ENCODE measurements at places on chromosomes 13 and 19.

DNA sequence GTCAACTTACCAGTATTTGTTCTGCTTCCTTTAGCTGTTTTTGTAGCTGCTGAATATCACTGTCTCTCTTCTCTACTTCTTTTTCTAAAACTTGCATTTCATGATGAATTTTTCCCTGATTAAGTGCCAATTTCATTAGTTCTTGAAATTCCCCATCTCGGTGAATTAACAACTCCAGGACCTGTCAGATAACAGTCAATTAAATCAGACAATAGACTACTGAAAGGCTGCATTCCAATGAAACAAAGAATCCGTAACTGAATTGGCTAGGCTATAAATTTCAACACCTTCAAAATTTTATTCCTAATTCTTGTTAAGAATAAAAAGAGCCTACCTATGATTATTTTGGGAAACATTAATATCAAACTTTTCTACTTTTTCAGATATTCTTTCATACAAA lies 8.6 kb downstream of the MED4 start:
- DNase-seq: no peak

- DNase-seq: no peak
Measured at GRCh38 chr13:99507986-99508385, 6.7 kb downstream of the TM9SF2 start.

- DNase-seq: no peak
Measured at GRCh38 chr13:66657165-66657881, 572.8 kb downstream of the PCDH9 start.

GRCh38 chr19:21856773-21857514 lies 21.0 kb upstream of the ZNF43 start:
- no peak for DNase-seq

GRCh38 chr13:35225159-35225558 lies 251.3 kb downstream of the MAB21L1 start:
- DNase-seq: no peak

GRCh38 chr13:41851351-41851750 lies 109.6 kb downstream of the VWA8 start:
- no peak for DNase-seq

GRCh38 chr19:43594710-43595604 lies 977 bp downstream of the IRGQ start:
- DNase-seq: peak; percentile 65

DNA sequence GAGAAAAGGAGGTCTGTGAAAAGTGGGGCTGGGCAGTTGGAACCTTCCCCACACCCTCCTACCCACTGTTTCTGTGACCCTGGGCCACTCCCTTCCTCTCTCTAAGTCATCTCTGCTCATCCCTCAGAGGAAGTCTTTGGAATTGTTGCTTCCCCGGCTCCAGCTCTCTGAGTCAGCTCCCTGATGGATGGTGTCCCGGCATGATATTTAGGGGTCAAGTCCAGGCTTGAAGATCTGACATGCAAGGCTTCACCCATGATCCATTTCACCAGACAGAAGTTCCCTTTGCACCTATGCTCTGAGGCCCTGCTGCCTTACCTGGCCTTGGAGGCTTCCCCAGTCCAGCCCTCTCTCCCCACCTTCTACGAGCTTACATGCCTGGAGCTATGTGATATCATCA lies 13.3 kb downstream of the EXOC3L2 start:
- DNase-seq: no peak

DNA sequence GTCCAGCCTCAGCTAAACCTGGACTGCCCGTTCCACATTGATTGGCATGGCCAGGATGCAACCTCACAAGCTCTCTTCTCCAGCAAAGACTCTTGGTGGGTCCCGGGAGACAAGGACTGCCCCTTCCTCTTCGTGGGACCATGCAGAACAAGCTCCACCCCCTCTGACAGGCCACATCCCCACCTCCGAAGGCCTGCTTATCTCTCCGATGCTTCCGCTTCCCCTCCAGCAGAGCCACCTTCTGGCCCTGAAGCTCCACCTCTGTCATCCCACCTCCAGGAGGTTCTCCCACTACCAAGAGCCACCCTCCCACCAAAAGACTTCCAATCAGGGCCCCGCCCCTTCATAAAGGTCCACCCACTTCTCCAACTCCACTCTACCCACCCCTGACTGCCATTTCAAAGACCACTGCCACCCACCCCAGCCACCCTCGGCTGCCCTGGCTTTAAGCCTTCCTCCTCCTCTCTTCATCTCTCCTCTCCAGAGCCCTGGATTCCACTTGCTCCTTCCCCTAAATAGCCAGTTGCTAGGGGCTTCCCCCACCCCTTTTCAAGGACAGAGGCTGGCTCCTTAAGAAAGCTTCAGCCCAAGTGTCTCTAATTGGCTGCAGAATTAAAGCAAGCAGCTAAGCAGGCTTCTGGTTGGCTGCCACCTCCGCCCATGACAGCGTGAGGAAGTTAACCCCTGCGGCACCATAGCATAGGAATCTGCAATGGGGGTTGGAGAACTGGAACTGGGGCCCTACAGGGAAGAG lies 9.9 kb downstream of the LRFN1 start:
- no peak for DNase-seq

DNA sequence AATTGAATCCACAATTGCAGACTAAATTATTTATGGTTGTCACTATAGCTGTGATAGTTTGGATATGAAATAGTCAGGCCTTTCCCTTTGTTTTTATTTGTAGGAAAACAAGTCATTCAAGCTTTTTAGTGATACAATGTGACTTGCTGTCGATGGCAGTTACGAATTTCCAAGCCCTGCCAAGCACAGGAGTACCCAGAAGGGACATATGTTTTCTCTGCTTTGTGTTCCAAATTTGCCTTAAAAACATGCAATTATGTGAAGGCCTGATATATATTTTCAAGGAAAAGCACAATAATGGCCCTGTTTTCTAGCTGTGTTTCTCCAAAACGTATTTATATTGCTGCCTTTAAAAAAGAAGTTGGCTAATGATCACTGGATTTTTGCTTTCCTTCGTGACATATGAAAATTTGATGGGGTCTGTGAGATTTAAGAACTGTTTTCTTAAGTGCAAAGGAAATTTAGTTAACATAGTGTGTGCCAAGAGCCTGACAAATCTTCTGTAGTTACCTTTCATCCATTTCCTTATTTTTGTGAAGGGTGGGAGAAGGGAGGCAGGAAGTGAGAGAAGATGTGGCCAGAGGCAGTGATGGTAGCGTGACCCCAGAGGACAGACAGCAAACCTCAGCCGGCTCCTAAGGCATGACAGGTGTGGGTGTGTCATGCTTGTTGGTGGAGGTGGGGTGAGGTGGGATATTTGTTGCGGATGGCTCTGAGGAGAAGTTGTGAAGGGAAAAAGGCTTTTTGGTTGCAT lies 79.6 kb downstream of the TEX26 start:
- no peak for DNase-seq

- DNase-seq: no peak
Measured at GRCh38 chr13:50584856-50585580, 258.5 kb downstream of the DLEU7 start.

DNA sequence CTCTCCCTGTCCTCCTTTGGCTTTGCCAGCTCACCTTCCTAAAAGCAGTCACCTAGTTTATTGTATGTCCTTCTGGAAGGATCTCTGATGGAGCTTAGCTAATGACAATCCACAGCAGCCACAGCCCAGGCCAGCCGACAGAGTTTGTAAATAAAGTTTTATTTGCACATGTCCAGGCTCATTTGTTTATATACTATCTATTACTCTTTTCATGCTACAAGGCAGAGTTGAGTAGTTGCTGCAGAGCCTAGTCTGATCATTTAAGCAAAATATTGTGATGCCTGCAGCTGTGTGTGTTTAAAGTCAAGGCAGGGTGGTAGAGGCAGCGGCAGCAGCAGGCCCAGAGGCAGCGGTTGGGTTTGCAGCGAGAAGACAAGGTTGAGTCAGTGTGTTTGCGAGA lies 32.6 kb downstream of the NKPD1 start:
- no peak for DNase-seq

DNA sequence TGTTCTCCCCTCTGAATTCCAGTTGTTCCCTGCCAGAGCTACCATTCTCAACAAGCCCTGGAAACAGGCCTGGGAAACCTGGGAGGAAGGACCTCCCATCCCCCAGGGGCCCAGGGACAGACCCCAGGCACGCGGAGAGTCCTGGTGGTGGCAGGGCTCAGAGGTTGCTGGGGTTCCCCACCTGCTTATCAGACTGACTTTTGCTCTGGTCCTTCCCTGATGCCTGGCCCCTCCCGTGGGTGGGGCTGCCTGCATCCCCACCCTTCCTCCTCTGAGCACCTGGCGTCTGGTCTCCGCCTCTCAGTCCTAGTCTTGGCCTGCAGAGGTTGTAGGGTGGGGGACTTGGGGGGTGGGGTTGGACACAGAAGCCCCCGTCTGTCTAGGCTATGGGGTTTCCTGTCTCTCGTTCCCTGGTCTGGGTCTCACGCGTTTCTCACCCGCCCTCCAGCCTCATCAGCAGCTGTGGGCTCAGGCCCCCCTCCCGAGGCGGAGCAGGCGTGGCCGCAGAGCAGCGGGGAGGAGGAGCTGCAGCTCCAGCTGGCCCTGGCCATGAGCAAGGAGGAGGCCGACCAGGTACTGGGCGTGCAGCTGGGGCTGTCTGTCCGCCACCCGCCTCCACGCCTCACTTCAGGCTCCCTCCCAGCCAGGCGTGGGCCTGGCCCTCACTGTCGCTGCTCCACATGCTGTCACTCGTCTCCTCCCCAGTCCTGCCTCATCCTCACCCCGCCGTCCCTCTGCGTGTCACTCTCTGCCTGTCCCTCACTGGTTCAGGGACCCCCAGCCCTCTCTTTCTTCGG lies 13.6 kb downstream of the EPN1 start:
- no peak for DNase-seq

DNA sequence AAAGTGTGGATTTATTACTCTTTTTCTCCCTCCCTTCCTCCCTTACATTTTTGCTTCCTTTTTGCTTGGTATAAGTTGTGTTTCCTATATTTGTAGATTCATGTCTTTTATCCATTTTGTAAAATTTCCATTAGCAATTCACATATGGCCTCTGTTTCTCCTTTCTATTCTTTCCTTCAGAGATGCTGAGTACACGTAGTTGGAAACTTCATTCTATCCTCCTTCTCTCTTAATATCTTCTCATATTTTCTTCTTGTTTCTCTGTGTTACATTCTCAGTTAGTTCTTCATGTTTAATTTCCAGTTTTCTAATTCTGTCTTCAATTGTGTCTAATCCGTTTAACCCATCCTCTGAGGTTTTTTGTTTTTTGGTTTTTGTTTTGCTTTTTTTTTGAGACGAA lies 188.9 kb downstream of the ZIC5 start:
- no peak for DNase-seq

DNA sequence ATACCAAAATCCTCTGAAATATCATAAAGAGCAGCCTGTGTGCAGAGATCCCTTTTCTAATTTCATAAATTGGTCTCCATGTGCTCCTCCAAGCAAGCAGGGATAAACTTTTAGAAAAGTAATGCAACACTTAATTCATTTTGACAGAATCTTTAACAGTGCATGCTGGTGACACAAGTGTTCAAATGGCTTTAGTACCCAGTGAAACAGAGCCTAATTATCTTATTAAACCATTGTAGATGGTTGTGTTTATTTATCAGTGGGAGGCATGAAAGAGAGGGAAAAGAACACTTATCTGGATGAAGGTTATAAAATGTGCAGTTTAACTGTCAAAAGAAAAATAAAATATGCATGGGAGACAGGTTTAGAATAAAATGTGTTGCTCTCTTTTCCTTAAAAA lies 945.0 kb upstream of the PCDH20 start:
- no peak for DNase-seq

- DNase-seq: no peak
Measured at GRCh38 chr19:33434886-33435705, 61.6 kb downstream of the CEBPG start.

GRCh38 chr13:110400786-110401533 lies 93.9 kb downstream of the COL4A2 start:
- DNase-seq: no peak

DNA sequence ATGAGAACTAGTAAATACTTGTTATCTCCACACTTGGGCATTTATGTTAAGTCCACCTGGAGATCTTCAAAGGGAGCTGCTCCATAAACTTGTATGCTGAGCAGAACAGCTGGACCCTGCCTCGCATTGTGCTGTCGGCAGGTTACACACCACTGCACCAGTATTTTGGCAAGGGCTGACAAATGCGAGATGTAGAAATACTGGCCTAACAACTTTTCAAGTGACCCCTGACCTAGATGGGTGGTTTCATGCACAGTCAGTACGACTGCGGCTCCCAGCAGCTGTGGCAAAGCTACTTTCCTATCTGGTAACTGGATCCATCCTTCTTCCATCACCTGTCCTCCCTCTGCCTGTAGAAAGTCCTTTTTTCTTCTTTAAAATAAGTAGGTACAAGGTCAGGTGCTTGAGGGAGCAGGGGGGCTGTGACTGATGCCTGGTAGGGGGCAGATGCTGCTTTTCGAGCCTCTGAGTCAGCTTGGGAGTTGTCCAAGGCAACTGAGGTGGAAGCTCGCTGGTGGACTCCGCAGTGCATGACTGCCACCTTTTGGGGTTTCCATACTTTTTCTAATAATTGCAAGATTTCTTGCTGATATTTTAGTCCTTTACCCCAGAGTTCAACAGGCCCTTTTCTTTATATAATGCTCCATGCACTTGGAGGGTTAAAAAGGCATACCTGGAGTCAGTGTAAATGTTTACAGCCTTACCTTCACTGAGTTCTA lies 86.8 kb downstream of the SLC25A15 start:
- DNase-seq: no peak

GRCh38 chr13:73201626-73202025 lies 142.8 kb downstream of the KLF5 start:
- DNase-seq: no peak

GRCh38 chr13:24187185-24187584 lies 26.7 kb downstream of the SPATA13 start:
- DNase-seq: no peak

DNA sequence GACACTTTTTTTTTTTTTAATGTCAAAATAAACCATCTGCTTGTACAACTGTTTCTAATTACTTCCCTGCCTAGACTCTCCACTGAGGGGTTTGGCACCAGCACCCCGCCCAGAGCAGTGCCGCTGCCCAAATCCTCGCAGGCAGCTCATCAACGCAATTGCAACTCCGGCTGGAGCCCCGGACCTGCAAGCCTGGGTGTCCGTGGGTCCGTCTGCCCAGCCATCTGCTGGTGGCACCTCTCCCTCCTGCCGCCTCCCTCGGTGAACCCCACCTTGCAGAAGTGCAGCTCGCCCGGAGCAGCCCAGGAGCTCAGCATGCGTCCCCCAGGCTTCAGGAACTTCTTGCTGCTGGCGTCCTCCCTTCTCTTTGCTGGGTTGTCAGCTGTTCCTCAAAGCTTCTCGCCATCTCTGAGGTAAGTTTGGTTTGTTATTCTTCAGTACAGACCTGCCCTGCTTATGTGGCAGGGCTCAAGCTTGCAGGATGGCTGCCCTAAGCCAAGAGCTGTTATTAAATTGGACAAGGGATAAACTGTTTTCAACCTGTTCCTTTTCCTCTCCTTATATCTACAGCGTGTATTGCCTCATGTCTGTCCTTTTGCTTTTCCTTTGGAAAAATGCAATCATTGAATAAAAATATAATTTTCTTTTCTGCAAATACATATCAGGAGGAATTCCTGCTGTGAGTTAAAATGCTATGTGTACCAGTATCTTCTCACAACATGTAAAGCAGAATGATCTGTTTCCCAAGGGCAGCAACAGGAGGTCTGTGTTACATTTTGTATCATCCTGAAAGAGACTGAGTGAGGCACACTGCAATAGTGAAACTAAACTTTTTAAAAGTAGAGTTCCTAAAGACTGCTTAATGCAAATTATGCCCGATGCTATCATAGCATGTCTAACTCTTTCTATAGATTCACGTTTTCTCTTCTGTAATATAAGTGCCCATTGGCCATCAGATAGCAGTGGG lies at the start of gene ITGBL1:
ITGBL1 (plus strand) TSS at position 157 of the 967 bp plus-strand sequence; CDS start at position 316, 159 bp downstream.
- no peak for DNase-seq

Measured in stimulated activated CD4-positive, alpha-beta T cell treated with anti-CD3 and anti-CD28 coated beads, TNF-alpha, amount 100 ng/mL, for 24 hours (primary cell).